Naive B cell (primary cell): ENCODE measurements at places on chromosomes 1 and 21. TPM values are rescaled to one million over a fixed set of nuclear protein-coding genes. Genes with fewer than 3 reads are reported as not detected.

DNA sequence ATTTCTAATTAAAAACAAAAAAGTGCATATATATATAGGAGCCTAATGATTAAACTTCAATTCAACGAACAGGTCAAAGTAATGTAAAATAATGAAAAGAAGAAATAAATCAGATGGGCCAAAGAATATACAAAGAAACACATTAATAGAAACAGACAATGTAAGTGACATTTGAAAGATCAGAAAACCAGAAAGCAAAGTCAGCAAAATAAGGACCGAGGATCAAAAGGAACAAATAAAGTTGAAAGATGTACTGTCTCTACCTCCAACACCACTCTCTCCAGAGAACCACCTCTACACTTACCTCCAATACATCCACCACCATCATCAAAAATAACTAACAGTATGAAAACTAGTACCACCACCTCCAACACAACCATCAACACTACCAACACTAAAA is 1226.3 kb upstream of the NCAM2 start:
- H3K27ac ChIP-seq: no peak overlapping the region
- DNase-seq: no peak
- H3K4me3 ChIP-seq: no peak overlapping the region
- no peaks in the 10 kb centered on the region for H3K36me3 ChIP-seq
- no peaks in the 10 kb centered on the region for H3K27me3 ChIP-seq
- no peaks in the 10 kb centered on the region for H3K4me1 ChIP-seq

The SPATA46 gene
- polyA plus RNA-seq: not detected

The CD244 gene
- not detected for polyA plus RNA-seq

DNA sequence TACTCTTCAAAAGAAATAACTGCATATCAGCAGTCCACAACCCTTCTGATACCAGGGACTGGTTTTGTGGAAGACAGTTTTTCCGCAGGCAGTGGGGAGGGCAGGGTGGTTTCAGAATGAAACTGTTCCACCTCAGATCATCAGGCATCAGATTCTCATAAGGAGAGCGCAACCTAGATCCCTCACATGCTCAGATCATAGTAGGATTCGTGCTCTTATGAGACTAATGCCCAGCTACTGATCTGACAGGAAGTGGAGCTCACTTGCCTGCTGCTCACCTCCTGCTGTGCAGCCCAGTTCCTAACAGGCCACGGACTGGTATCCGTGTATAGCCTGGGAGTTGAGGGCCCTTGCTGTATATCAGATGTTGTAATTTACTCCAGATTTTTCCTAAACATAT is 11.5 kb downstream of the RO60 start:
- no peak overlapping the region for H3K4me3 ChIP-seq
- no peak for DNase-seq
- H3K27me3 ChIP-seq: no peaks in the 10 kb centered on the region
- H3K4me1 ChIP-seq: peaks cover 26% of the 10 kb centered on the region
- H3K27ac ChIP-seq: no peak overlapping the region

DNA sequence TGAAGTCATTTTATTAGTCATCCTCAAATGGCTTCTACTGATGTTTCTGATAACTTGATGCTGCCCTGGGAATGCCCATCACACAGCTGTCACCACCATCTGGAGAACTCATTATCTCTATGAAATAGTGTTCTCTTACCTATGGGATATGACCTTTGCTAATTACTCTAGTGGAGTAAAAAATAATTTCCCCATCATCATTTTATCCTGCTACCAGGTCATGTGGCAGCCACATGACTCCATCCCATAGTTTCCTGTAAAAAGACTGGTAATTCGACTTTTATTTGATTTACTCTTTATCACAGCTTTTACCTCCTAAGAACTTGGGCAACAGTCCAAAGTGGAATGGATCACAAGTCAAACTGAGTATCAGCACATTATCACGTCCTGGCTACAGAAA is 76.1 kb upstream of the USP25 start:
- no peak for DNase-seq
- peaks cover 11% of the 10 kb centered on the region for H3K27me3 ChIP-seq
- no peaks in the 10 kb centered on the region for H3K36me3 ChIP-seq

DNA sequence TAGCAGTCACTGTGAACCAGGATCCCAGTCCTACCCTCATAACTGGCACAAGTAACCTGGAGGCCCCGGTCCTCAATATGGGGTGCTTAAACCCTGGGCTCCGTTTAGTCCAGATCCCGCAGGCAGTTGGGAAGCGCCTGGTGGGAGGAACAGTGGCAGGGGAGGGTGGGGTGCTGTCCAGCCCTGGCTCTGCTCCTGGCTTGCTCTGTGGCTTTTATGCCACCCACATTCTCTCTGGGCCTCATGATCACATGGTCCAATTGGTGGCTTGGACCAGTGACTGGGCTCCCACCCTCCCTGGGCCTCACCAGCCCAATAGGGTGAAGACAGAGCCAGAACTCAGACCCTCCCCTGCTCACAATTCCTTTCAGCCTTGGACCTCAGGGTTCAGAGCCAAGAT is 2.9 kb downstream of the CD164L2 start:
- DNase-seq: no peak
- no peak overlapping the region for H3K4me3 ChIP-seq
- no peaks in the 10 kb centered on the region for H3K27me3 ChIP-seq
- H3K36me3 ChIP-seq: no peaks in the 10 kb centered on the region

DNA sequence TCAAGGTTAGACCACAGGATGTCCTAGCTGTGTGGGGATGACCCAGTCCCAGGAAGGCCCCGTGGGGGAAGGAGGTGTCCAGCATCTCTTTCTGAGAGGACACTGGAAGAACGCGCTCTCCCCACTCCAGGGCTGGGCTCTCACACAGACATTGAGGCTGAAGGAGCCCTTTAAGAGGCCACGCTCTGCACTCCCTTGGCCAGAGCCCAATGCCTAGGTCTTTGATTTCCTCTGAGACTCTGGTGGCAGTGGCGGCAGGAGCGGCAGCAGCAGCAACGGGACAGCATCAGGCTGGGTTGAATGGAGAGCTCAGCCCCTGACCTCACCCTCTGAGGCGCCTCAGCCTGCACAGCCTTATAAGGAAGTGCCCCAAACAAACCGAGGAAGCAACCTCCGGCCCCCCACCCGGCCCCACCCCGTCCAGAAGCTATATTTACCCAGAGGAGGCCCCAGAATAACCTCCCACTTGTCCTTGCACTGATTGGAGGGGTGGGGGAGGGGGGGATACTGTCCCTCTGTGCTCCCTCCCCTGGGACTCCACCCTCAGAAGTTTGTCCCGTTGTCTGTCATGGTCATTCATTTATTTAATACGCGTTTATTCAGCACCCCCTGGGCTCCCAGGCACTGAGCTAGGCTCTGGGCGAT is 12.3 kb downstream of the NES start:
- H3K4me3 ChIP-seq: peak overlapping the region; percentile 67
- DNase-seq: no peak
- no peaks in the 10 kb centered on the region for H3K36me3 ChIP-seq
- H3K4me1 ChIP-seq: peaks cover 67% of the 10 kb centered on the region

The FAM72C gene
- not detected for polyA plus RNA-seq

The GJA8 gene
- polyA plus RNA-seq: not detected

- H3K27me3 ChIP-seq: peaks cover 10% of the 10 kb centered on the region
- no peak overlapping the region for H3K27ac ChIP-seq
- H3K4me3 ChIP-seq: no peak overlapping the region
- no peaks in the 10 kb centered on the region for H3K4me1 ChIP-seq
- no peak for DNase-seq
Observed at GRCh38 chr1:51942281-51942680, 48.2 kb downstream of the RAB3B start.
